ENCODE measurements at places on chromosomes 13 and 19. TPM values are rescaled to one million over a fixed set of nuclear protein-coding genes. Genes with fewer than 3 reads are reported as not detected.

Gene CALR3
- polyA plus RNA-seq: not detected

GRCh38 chr19:5132206-5132560 lies 163.3 kb downstream of the KDM4B start:
- peak; percentile 39 for DNase-seq

Gene POU2F2
- polyA plus RNA-seq: 1.2 TPM

DNA sequence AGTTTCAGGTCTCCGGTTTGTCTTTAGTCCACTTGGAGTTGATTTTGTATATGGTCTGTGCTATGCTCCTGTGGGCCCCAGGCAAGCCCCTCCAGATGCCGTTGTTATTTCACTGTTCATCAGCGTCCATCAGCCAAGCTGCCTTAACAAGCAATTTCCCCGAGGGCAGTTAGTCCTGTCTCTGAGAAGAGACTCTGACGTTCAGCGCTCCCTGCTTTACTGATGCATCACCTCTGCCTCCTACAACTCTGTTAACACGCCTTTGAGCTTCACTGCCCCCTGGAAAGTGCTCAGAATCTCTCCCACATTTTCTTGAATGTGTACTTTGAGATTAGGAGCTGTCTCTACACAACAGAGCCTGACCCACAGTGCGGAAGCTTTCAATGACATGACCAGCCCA lies 41.8 kb upstream of the UBAC2 start:
- DNase-seq: no peak
